ENCODE measurements at places on chromosomes 4 and X.

- no peak for DNase-seq
These were observed 21.1 kb downstream of the PDE6B start for GRCh38 chr4:646460-646859.

DNA sequence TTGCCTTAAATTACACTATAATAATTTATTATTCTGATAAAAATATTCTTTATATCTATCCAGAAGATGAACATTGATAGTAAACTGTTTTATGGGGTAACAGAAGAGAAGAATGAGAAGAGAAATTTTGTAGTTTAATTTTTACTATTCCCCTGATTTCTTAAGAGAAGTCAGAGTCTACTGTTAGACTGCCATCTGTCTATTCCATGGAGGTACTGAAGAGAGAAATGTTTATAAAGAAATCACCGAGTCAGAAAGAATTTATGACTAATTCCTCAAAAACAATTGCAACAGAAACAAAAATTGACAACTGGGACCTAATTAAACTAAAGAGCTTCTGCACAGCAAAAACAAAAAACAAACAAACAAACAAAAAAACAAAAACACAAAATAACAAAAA is 149.9 kb downstream of the FGF16 start:
- DNase-seq: no peak

DNA sequence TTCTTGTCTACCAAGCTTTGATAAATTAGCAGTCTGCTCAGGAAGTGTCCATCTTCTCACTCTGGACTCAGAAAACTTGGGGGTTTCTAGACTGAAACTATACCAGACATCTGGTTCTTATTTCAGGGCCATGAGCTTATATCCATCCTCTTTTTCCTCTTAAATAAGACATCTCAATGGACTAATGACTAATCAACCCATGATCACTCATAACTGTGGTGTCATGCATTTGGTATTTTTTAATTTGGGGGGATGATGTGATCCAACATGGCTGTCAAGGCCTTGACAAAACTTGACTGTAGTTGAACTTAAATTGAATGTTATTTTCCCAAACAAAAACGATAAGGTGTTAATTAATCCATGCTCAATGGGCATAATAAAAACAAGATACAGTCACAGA is 87.8 kb downstream of the GPRASP3 start:
- DNase-seq: no peak

DNA sequence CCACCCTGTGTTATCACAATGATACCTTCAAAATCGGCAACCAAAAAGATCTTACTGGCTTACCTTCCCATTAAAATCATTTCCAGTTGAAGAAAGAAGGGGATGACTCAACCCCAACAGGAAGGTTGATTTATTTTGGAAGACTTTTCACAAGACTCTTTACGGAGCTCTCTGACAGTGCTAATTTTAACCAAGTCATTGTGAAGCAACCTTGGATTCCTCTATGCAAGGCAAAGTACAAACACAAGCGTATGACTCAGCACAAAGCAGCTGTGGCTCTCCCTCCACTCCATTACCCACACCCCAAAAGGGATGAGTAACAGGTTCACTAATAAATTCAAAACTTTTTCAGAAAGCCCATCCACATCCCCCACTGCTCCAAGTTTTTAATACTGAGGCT is 213.8 kb upstream of the FGF13 start:
- no peak for DNase-seq

DNA sequence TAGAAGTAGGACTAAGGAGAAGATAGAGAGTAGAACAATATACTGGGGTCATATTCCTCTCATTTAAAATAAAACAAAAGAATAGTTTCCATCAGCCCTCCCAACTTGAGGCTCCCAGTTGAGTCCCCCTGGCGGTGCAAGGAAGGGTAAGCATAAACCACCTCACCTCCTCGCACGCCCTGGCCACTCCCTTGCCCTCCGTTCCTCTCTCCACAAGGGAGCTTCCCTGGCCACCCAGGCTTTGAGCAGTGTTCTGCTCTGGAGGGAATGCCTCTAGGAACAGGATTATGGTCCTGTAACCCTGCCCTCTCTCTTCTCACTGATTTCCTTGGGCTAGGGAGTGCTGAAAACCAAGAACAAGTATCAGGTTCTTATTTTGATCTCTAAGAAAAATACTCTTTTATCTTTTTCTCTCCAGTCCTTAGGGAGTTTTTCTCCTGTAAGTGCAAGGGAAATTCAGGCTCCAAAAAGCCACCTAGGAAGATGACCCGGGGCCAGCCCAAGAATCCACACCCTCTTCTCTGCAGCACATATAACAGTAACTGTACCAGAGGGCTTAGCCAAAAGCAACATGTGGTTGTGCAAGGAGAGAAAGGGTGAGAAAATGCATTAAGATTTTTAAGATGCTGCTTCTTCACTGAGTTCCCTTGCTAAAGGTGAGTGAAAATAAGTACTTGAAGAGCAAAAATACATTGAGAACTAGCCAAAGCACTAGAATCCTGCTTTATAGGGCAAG is 69.9 kb downstream of the USP38 start:
- no peak for DNase-seq

Measured in cerebellar nuclear complex (tissue), 1 donor.